ENCODE measurements at places on chromosomes 7 and 10.

- no peak for DNase-seq
Observed at GRCh38 chr7:92851732-92852131, 15.4 kb upstream of the CDK6 start.

DNA sequence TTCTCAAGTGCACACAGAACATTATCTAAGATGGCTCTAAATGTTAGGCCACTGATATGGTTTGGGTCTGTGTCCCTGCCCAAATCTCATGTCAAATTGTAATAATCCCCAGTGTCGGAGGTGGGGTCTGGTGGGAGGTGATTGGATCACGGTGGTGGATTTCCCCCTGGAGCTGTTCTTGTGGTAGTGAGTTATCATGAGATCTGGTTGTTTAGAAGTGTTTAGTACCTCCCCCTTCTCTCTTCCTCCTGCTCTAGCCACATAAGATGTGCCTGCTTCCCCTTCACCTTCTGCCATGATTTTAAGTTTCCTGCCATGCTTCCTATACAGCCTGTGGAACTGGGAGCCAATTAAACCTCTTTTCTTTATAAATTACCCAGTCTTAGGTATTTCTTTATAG lies 11.2 kb upstream of the GSTK1 start:
- DNase-seq = peak; percentile 45

DNA sequence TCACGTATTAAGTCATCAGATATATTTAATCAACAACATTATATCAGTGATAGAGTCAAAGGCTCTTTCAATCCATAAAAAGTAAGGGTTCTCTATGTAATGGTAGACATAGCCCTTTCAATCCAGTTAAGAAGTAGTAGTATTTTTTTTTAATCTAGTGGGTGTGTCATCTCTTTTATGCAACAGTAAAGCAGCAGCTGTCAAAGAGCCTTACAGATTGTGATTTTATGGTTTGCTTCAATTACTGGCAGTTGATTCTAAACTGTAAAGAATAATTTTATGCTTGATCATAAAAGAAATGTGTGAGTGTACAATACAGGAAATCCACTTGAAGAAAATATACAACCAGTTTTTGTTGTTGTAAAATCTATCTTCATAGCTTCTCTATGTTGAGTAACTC lies 902.6 kb upstream of the MBL2 start:
- DNase-seq = no peak

DNA sequence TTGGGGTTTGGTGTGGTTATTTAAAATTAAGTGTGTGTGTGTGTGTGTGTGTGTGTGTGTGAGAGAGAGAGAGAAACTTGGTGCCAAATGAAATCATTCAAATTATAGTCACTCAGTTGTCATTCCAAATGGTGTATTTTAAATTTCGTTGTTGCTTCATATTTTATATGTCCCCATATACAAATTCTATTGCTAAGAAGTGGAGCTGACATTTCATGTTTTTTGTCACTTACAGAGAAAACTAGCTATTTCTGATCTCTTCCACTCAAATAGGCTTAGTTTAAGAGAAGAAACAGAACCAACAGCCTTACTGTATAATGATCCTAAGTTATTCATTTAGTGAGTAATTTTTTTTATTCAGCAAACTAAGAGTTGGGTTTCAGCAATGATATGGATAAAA lies 42.3 kb downstream of the CHRM2 start:
- DNase-seq = no peak

GRCh38 chr7:49878627-49879026 lies 105.2 kb downstream of the VWC2 start:
- no peak for DNase-seq

- DNase-seq = no peak
Observed at GRCh38 chr10:57008189-57008588, 647.1 kb upstream of the ZWINT start.

DNA sequence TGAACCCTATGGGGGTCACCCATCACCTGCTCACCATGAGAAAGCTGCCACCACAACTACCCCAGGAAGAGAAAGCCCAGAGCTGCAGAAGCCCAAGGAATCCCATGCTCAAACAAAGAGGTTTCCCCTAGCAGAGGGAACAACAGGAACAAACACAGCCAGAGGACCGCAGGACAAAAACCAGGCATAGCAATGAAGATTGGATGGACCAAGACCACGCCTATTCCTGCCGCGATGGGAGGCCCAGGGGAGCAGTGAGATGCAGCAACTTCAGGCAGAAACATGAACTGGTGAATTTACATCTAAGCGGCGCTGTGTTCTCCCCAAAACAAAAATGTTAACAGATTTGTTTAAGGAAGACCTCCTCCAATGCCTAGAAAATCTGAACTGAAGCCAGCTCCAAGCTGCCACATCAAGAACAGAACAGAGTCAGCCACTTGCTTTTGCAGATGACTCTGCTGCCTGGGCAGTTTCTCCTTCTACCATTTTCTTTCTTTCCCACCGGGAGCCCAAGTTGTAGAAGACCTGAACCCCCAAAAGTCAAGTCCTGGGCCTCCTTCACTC lies 134.2 kb upstream of the NEBL start:
- DNase-seq = no peak

DNA sequence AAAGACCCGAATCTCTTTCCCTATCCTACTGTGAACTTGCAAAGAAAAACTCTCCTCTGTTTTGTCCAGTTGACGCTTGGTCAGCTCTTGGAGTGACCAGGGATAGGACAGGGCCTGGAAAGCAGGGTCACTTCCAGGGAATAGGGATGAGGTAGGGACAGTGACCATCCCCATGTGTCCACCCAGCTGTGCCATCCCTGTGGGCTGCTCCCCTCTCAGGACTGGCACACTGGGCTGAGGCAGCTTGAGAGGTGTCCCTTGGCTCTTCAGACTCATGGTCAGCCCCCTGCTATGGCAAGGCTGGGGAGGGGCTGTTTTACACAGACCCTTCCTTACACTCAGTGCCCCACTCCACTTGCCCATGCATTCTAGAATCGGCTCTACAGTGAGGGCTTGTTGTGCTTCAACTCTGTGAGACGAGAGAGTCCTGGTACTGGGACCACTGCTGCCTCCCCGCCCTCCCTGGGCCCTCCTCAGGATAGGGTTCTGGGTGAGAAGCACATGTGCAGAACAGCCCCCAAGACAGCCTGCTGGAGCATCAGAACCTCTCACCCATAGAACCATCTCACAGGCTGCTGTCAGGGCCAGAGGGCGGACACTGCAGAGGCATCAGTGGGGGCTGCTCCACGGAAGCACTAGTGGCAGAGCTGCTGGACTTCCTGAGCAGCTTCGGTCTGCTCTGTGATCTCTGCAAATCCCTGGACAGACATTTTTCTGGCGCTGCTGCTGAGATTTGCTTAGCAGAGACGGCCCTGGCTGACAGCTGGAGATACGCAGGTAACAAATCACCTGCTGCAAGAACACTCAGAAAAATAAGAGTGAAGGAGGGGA lies 202.8 kb upstream of the CXCL12 start:
- no peak for DNase-seq

DNA sequence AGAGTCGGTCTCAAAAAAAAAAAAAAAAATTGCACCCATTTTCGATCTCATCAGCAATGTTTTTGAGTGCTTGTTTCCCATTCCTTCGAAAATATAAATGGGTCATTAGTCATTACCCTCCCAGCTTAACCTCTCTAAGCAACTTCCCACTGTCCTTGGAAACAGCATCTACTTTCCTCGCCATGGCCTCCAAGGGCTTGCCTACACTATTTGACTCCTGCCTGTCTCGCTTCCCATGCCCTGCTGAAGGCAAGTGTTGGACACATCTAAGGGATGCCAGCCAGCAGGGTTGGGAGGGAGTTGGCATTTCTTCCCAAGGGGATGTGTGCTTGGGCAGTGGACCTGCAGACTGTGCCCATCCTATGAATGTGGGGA lies 12.7 kb upstream of the RHBDD2 start:
- DNase-seq = no peak

DNA sequence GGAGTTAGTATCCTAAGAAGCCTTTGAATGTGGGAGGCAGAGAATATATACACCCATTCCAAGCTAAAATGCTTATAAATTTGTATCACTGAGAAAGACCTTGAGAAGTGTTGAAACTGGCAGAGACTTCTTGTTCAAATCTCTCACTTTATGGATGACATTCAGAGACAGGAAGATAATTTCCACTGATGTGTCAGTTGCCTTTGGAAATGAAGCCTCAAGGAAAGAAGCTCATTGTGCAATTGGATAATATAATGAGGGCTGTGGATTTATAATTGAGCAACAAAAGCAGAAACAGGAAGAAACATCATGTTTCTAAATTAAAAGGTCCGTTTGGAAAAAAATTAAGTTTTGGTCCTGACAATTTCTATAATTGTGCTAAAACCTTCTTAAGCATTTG lies 789.9 kb upstream of the IGFBP3 start:
- no peak for DNase-seq

- DNase-seq = no peak
Observed at GRCh38 chr7:151175047-151175792, 7.7 kb upstream of the GBX1 start.

DNA sequence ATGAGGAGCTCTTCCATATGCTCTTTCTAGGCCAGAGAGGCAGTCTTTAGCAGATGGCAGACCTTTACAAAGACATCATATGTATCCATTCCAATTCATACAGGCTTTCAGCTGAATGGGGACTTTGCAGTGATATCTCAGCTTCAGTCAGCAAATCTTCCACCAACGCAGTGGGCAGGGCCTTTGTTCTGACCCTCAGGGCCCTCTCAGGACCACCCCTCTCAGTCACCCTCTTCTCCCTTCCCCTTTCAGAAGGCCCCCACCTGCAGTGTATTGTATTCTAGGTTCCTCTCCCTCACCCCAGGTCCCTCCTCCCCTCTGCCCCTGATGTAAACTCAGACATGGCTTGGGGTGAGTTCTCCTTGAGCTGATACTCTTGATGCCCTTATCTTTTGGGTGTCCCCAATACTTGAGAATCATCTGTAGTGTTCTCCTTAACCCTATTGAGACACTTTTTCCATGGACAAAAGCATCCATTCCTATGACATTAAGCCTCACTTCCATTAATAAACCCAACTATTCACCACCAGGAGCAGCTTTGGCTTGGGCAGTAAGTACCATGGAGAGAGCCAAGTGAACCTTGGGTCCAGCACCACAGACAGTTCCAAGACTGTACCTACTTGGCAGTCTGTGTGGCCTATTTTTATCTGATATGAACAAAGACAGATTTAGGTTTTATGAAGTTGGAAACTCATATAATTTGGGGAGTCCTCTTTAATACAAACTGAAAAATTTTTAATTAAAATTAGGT lies 62.7 kb downstream of the ADCYAP1R1 start:
- DNase-seq = no peak

DNA sequence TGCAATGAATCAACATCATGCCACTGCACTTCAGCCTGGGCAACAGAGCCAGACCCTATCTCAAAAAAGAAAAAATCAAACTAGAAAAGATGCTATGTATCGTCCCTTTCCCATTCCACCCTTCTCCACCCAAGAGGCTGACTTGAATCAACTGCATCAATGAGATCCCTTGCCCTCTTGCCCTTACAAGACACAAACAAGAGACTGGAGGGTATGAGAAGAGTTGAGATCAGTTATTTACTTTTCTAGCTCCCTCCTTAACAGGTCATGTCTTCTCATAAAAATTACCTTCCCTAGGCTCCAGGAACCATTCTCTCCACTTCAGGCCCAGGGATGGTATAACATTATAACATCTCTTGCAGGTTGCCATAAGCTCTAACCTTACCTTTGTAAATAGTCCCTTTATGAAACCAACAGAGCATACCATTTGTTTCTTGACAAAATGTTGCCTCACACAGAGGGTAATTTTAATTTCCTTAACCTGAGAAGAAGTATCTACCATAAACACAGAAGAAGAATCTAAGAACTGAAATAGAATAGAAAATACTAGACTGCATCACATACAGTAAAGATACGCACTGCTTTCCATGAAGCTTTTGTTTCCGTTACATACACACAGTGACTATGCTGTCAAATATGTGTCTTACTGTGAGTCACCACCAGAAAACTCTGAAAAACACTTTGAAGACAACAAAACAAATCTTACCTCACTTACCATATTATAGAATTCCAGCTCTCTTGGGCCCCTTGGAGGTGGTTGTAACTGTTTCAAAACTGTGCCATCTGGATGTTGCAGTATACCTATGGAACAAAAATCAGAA lies 30.5 kb downstream of the IPMK start:
- no peak for DNase-seq

DNA sequence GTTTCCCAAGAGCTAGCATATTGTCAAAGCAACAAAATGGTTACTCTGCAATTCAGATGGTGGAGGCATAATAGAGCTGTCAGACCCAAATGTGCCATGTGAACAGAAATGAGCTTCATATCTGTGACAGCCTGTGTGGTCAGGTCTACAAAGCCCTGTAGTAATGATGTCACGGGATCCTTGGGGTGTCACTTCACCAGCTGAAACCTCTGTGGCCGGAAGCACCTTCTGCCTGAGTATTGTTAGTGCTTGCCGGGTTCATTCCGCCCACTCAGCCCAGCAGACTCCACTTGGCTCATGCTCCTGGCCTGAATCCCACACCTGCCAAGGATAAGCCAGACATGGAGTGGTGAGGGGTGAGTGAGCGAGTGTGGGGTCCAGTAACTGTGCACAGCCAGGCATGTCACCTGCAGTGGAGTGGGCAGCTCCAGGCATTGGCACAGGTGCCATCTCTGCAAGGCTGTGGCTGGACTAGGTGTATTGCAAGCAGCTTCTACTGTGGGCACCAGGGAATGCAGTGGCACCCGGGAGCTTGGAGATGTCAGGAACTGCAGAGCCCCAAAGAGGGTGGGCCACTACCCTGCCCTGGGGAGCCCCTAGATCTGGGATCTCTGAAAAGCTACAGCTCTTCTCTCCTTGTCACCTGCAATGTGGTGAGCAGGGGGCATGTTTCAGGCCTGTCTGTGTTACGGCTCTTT lies 341.9 kb upstream of the CHRM2 start:
- DNase-seq = no peak

DNA sequence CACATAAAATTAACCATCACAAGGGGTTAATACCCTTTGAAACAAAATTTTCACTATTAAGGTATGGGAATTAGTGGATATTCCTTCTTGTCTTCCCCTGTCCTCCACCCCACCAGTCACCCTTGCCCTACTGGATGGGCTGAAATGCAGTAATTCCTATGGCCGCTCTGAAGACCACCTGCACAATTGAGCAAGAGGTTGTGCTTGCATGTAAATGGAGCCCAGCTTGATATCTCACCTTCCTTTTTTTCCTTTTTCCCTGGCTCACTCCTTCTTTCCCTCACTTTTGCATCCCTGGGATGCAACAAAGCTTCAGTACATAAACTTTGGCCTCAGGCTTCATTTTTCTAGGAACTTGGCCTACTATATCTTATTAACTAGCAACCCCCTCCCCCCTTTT lies 184.6 kb downstream of the SNX10 start:
- no peak for DNase-seq

All from CD4-positive, alpha-beta T cell treated with Interleukin-1 beta for 1 hour (primary cell).